ENCODE measurements at places on chromosomes 6 and 20.

DNA sequence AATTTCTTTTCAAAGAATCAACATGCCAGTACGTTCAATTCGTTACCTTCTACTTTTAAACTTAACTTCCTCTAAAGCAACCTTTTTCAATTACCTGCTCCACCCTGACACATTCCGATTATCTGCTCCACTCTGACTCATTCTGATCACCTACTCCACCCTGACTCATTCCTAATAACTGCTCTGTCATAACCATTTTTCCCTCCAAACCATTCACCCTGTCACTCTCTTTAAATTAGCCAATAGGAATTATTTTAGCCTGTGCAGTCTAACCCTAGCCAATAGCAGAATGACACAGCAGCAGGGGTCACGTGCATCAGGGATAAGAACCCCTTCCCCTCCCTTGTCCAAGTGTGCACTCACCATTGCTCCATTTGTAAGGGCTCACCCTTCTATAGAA is 557.4 kb upstream of the EYS start:
- DNase-seq = no peak

GRCh38 chr20:57672164-57672563 is 37.7 kb downstream of the PMEPA1 start:
- no peak for DNase-seq

DNA sequence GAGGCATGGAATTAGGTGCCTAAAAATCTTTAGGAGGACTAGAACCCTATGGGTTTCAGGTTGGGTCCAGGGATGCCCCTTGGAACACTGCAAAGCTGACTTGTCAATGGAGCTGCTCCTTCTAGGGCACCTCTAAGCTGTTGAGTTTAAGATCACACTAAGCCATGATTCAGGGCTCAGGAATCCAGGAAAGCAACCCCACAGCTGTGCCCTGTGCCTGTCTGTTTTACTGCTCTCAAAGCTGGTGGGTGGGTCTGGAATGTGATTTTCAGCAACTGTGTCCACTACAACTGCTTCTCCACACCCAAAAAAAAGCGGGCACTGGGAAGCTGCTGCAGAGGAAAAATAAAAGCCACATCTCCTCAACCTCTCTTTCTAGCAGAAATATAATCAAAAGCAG is 310.4 kb upstream of the MOCS1 start:
- DNase-seq = no peak

DNA sequence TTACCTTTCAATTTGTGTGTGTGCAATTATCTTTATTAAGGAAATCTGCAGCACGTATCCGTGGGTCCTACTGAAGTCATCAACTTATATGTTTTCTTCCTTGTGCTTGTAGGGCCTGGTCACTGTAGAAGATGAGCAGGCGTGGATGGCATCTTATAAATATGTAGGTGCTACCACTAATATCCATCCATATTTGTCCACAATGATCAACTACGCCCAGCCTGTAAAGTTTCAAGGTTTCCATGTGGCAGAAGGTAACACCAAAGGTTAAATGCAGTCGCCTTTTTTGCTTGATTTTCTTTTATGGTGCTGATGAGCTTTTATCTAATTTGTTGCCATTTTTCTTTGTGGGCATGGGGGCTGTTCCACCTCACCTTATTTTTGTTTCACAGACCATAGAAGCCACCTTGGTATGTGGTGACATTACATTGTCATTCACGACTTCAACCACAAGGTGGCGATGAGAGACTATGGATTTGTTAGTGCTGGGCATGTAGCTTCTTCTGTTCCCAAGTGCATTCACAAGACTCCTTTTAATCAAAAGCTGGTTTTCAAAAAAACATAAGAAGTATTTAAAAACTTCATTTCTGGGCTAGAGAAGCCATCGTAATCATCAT is 106.5 kb upstream of the LAMP5 start:
- DNase-seq = peak; percentile 15

DNA sequence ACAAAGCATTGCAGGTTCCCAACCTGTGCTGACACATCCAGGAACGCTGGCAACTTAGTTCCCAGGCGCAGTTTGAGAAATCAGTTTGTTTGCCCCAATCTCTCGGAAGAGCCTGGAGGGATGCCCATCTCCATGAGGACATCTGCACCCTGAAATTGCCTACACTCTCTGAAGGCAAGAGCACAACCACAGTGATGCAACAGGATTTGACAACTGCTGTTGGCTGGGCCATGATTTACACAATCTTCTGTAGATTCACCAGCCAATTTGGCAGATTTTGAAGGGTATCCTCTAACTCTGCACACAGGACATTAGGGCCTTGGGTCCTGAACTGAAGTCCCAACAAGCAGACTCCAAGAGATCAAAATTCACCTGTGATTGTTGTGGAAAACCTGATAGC is 3.4 kb downstream of the APMAP start:
- no peak for DNase-seq

Data from D721Med (cell line).